Gastrocnemius medialis (tissue), 4 donors: ENCODE measurements at places on chromosomes 1 and 21. TPM values are rescaled to one million over a fixed set of nuclear protein-coding genes. Genes with fewer than 3 reads are reported as not detected.

- H3K27me3 ChIP-seq: no peaks in the 10 kb centered on the region
- H3K4me3 ChIP-seq: peak overlapping the region; percentile 54
- no peaks in the 10 kb centered on the region for H3K36me3 ChIP-seq
Observed at GRCh38 chr1:10694633-10695627, 101.5 kb downstream of the CASZ1 start.

DNA sequence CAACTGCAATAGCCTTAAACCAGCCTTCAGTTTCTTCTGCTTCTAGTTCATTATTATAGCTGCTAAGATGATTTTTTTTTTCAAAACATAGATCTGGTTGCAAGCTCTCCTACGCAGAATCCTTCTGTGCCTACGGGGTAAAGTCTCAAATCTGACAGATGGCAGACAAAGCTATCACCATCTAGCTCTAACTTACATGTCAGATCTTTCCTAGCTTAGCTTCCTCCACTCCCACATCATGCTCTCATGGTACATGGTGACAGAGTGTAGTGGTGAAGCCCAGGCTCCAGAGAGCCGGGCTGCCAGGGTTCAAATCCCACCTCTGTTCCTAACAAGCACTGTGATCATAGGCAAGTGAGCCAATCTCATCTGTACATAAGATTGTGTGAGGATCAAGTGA lies 24.2 kb upstream of the GUCA2B start:
- no peaks in the 10 kb centered on the region for H3K4me1 ChIP-seq
- no peak overlapping the region for H3K27ac ChIP-seq
- DNase-seq: no peak
- H3K36me3 ChIP-seq: no peaks in the 10 kb centered on the region

DNA sequence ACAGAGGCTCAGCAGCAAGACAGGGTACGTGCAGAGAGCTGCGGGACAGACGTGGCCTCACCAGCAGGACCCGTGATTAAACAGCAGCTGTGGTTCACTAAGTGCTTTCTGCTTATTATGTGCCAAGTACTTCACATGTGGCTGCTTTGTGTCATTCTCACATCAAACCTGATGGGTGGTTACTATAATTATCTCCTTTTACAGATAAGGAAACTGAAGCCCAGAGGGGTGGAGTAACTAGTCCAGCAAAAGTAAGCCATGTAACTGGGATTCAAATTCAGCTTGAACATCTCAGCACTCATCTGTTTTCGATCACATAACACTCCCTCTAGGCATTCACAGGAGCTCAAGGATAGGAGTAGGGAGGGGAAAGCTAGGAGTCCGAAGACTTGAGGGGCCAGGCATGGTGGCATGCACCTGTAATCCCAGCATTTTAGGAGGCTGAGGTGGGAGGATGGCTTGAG lies 50.8 kb upstream of the CLIC4 start:
- no peaks in the 10 kb centered on the region for H3K27me3 ChIP-seq
- no peaks in the 10 kb centered on the region for H3K36me3 ChIP-seq
- H3K4me1 ChIP-seq: no peaks in the 10 kb centered on the region
- DNase-seq: no peak
- no peak overlapping the region for H3K4me3 ChIP-seq

DNA sequence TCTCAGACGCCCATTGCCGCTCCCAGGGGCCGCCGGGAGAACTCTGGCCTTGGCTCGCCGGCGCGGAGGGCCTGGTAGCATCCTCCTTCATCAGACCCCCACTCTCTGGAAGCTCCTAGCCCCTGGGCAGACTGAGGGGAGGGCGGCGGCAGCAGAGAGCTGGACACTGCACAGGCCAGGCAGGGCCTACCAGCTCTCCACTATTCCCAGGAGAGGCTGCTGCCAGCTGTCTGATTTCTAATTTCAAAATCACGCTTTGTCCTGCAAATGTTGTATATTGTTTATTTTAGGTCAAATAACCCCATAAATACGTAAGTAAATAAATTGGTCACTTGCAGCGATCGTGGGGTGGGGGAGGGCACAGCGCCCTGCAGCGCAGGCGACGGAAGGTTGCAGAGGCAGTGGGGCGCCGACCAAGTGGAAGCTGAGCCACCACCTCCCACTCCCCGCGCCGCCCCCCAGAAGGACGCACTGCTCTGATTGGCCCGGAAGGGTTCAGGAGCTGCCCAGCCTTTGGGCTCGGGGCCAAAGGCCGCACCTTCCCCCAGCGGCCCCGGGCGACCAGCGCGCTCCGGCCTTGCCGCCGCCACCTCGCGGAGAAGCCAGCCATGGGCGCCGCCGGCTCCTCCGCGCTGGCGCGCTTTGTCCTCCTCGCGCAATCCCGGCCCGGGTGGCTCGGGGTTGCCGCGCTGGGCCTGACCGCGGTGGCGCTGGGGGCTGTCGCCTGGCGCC lies at the start of gene MTARC1:
TSS of gene MTARC1 (plus strand) at position 577 of the 732 bp plus-strand sequence. CDS start at position 609, 32 bp downstream.
- peak within 1 kb of the TSS; percentile 62 for H3K27ac ChIP-seq
- H3K36me3 ChIP-seq: peaks cover 3% of the 10 kb centered on the region
- H3K27me3 ChIP-seq: no peaks in the 10 kb centered on the region
- DNase-seq: peak; percentile 23
- H3K4me3 ChIP-seq: peak within 1 kb of the TSS; percentile 68

DNA sequence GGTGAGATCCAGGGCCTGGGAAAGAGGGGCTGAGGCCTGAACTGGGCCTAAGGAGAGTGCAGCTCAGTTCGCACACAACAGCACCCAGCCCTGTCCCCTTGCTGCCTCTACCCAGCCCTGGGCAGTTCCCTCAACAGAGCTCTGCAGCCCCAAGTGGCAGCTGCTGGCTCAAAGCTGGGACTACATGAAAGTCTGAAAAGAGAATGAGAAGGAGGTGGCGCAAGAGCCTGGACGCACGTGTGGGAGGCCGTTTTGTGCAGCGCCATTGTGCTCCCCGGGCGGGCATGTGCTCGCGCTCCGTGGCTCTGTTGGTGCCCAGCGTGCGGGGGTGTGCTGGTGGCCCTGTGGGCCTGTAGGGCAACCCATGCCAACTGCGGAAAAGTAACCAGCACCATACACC lies 10.3 kb downstream of the GPR37L1 start:
- DNase-seq: peak; percentile 35
- H3K27me3 ChIP-seq: no peaks in the 10 kb centered on the region
- peak overlapping the region; percentile 9 for H3K4me3 ChIP-seq
- H3K27ac ChIP-seq: peak overlapping the region; percentile 79
- H3K4me1 ChIP-seq: peaks cover 5% of the 10 kb centered on the region

GRCh38 chr1:47555841-47556560 lies 118.2 kb downstream of the FOXD2 start:
- no peaks in the 10 kb centered on the region for H3K4me1 ChIP-seq
- no peak overlapping the region for H3K27ac ChIP-seq
- no peak for DNase-seq
- H3K36me3 ChIP-seq: no peaks in the 10 kb centered on the region
- no peak overlapping the region for H3K4me3 ChIP-seq

B3GALT5 gene
- total RNA-seq: 1.3 TPM
